ENCODE measurements at places on chromosomes 4 and X. TPM values are rescaled to one million over a fixed set of nuclear protein-coding genes. Genes with fewer than 3 reads are reported as not detected.
A peak's percentile ranks its signal among the peaks of the same experiment; 100 is the strongest.

DNA sequence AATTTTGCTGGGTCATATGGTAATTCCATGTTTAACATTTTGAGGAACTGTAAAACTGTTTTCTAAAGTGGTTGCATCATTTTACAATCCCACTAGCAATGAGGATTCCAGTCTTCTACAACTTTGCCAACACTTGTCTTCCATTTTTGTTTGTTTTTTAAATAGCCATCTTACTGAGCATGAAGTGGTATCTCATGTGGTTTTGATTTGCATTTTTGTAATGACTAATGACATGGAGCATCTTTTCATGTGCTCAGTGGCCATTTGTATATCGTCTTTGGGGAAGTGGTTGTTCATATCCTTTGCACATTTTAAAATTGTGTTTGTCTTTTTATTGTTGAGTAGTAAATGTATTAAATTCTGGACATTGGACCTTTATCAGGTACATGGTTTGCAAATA, 94.7 kb downstream of the TMEM131L start:
- DNase-seq, result no peak

DNA sequence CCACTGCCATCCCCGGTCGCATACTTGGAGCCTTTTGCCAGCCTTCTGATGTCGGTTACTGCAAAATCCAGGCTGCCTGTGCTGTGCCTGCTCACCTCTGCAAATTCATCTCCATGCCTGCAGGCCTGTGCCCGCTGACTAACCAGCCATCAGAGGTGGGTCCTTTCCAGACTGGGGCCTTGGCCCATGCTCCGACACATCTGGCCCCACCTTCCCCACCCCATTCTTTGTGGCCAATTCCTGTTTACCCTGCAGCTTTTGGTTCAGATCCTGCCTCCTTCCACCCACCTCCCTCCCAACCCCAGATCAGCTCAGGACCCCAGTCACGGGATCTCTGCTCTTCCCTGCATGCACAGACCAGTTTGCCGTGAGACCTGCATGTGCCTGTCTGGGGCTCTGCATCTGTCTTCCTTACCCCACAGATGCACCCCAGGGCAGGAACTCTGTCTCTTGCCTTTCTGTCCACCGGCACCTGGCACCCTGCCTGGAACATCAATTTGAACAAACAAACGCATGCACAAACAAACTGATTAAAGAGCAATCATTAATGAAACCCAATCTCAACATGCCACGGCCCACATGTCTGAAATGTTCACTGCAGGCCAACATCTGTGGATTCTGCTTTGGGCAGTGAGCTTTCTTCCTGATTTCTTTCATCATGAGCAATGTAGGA, 112.8 kb upstream of the PSAPL1 start:
- peak; percentile 97 for DNase-seq

Gene BST1
- 4.3 TPM for polyA plus RNA-seq

Gene WNK3
- polyA plus RNA-seq, result 0.20 TPM

- DNase-seq, result no peak
These were observed 95.0 kb downstream of the NYX start for GRCh38 chrX:41542135-41542534.

GRCh38 chrX:129772796-129773431, 6.8 kb upstream of the SASH3 start:
- no peak for DNase-seq

- DNase-seq, result no peak
These were observed 39.6 kb upstream of the SRPX start for GRCh38 chrX:38260231-38260630.
